ENCODE measurements at places on chromosomes 6 and 20.

DNA sequence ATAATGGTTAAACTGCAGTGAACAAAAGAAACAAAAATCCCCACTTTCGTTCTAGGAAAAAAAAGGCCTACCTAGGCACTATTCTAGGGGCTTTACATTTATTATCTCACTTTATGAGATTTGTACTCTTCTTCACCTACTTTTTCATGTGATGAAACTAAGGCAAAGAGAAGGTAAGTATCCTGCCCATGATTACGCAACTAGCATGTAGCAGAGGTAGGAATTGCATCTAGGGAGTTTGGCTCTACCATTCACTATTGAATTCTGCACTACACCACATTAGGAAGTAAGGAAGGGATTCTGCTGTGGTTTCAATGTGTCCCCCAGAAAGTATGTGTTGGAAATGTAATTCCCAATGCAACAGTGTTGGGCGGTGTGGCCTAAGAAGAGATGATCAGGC lies 11.4 kb upstream of the C6orf141 start:
- DNase-seq: no peak

DNA sequence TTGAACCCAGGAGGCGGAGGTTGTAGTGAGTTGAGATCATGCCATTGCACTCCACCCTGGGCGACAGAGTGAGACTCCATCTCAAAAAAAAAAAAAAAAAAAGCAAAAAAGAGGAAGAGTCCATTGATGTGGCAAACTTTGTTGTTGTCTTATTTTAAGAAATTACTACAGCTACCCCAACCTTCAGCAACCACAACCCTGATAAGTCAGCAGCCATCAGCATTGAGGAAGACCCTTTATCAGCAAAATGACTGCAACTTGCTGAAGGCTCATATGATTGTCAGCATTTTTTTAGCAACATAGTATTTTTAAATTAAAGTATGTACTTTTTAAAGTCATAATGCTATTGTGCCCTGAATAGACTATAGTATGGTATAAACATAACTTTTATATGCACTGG lies 48.8 kb downstream of the ZFP64 start:
- no peak for DNase-seq

DNA sequence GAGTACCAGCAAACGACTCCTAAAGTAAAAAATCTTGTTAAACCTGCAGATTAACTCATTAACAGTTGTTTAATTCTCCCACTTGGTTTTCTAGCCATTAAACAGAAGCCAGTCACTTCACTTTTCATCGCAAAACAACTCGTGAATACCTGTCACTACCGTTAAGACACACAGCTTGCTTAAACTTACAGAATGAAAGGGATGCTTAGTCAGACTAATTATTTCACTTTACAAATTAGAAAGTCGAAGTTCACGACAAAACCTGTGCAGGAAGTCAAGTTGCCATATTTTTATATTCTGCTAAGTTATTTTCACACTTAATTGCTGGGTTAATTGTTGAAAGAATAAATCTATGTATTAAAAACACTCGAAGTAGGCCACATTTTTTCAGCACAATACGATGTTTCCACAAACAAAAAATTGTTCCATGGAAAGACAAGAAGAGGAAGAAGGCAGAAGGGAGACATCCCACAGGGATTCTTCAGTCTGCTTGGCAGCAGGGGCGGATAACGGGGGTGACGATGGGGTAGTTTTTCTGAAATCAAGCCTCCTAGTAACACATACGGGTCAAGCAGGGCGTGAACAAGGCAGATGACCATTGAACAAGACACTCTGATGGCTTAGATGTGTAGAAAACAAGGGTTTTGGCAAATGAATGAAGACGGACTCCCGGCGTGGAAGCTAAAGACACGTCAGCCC lies 933 bp downstream of the SSR1 start:
- no peak for DNase-seq

DNA sequence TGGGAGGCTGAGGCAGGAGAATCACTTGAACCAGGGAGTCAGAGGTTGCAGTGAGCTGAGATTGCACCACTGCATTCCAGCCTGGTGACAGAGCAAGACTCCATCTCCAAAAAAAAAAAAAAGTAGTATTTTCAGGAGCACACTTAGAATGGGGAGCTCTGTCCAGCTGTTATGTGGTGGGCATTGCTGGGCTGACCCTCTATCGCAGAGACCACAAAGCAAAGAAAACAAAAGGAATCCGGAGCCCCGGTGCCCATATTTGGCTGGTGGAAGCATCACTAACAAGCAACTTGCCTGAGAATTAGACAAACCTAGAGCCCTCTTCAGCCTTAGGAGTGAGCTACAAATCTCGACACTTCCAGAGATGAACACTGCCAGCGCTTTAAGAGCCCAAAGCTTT lies 137.3 kb upstream of the GPR6 start:
- no peak for DNase-seq

Data from NCI-H2171 (cell line).